Effector memory CD4-positive, alpha-beta T cell (primary cell): ENCODE measurements at places on chromosomes 12 and 14.

GRCh38 chr12:2813214-2814185, 1.0 kb downstream of the ITFG2 start:
- no peak for DNase-seq

GRCh38 chr14:51018521-51018920, 74.2 kb upstream of the PYGL start:
- DNase-seq, result no peak

DNA sequence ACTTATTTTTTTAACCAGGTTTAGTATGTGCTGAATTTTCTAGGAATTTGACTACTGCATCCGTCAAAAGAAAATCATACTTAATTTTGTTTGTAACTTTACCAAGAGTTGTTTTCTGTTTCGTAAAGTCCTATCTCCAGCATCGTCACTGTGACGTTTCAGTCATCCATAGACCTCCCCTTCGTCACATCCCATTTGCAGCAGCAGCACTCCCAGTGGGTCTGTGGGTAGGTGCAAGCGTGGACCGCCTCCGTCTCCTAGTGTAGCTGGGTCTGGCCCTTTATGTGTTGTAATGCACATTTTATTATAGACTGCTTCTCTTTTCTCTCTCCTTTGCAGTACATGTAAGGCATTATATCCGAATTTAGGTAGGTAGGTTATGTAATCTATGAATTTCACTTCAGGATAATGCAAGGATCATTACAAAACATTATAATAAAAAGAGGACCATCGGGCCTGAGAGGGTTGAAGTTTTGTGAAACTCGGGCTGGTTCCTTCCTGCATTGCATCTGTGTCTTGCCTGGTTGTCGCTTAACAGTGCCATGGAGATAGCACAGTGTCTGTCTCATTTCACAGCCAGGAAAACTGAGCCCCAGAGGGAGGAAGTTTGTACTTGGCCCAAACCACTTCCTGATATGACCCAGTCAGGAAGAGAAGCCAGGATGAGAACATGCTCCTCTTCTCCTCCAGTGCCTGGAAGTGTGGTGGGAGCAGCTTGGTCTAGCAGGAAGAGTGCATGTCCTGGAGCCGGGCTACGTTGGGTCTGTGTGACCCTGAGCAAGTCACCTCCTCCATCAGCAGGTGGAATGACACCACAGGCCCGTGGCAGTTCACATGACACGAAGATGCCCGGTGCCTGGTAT, 41.3 kb downstream of the EVL start:
- peak; percentile 47 for DNase-seq

DNA sequence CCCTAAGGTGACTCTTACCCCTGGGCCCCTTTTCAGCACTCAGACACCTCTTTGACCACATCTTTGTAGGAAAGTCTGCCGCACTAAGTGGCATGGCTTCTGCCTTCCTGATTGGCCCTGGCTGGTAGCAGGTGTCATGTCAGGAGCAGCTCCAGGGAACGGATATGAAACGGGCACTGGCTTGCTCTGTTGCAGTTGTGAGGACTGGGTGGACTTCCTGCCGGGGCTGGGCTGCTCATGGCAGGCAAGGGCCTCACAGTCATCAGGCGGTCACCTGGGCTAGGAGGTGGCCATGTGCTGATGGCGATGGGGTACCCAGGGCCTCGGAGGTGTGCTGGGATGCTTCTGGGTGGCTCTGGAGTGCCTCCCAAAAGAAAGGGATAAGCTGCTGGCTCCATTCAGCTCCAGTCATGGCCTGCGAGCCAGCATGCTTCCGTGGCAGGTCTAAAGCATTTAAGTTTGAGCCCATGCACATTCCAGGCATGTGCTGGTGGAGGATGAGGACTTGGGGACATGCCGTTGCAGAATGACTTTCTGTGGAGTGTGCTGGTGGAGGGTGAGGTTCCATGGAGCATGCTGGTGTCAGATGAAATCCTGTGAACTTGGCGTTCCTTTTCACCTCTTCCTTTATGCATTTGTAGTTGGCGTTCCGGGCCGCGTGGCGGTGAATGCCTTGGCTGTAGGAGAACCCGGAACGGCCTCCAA, 77.2 kb downstream of the EP400 start:
- no peak for DNase-seq

GRCh38 chr12:98422812-98423211, 92.6 kb upstream of the TMPO start:
- no peak for DNase-seq

DNA sequence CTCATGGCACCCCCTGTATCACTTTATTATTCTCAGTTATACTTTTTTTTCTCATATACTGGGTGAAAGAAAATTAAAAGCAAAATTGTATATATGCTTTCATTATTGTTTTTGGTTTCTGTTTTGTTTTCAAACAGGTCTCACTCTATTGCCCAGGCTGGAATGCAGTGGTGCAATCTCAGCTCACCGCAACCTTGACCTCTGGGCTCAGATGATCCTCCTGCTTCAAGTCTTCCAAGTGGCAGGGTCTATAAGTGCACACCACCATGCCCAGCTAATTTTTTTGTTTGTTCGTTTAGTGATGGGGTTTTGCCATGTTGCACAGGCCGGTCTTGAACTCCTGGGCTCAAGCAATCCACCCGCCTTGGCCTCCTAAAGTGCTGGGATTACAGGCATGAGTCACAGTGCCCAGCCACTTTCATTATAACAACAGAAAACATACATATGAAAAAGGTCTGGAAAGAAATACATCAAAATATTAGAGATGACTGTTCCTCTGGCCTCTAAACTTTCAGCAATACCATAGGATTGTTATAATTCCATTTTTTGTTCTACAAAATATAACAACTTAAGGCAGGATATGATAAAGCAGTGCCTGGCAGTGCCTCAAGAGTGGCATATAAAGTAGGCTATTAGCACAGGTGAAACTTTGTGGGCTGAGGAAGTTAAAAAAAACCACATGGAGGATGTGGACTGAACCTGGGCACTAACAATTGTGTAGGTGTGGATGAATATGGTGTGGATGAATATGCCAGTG, 5.8 kb upstream of the NTN4 start:
- DNase-seq, result no peak

GRCh38 chr12:118986050-118986449, 4.7 kb downstream of the SRRM4 start:
- DNase-seq, result no peak

GRCh38 chr14:101728367-101728742, 33.2 kb upstream of the PPP2R5C start:
- no peak for DNase-seq

DNA sequence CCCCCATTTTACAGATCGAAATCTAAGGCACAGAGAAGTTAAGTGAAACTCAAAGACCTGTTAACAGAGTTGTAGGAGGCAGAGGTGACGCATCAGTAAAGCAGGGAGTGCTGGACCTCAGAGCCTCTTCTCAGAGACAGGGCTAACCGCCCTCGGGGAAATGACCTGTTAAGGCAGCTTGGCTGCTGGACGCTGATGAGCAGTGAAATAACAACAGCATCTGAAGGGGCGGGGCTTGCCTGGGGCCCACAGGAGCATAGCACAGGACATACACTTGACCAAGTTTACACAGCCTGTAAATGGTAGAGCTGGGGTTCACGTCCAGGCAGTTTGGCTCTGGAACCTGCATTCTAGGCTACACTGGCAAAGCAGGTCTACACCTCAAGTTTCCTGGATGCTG, 39.3 kb downstream of the LRTM2 start:
- DNase-seq, result no peak

DNA sequence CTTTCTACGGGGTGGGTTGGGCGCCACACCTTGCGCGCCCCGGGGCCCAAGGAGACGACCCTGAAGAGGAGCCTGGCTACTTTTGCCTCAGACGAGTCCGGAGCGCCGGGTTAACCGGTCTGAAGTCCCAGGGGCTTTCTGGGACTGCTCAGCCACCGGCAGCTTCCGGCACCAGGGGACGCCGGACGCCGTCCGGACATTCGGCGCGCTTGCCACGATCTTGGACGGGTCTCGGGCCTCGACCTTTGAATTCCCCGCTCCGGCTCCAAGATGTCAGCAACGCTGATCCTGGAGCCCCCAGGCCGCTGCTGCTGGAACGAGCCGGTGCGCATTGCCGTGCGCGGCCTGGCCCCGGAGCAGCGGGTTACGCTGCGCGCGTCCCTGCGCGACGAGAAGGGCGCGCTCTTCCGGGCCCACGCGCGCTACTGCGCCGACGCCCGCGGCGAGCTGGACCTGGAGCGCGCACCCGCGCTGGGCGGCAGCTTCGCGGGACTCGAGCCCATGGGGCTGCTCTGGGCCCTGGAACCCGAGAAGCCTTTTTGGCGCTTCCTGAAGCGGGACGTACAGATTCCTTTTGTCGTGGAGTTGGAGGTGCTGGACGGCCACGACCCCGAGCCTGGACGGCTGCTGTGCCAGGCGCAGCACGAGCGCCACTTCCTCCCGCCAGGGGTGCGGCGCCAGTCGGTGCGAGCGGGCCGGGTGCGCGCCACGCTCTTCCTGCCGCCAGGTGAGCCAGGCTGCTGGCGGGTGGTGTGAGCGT, at the start of gene ACOT4:
Gene ACOT4, plus strand, starts transcription at position 184 of the 760 bp plus-strand sequence. Its CDS starts 87 bp downstream, at position 271.
- DNase-seq, result peak; percentile 27

DNA sequence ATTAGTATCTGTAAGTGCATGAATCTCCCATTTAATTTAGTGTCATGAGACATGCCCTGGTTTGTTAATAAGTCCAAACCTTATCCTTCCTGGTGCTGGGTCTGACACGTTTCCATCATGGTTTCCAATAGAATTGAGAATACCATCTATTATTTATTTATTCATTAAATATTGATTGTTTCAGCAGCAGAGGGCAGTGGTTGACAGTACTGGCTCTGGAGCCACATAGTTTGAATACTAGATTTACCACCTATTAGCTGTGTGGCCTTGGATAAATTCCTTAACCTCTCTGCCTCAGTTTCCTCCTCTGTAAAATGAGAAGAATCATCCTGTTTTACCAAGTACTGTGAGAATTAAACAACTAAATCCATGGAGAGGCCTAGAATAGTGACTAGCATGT, 941 bp upstream of the STAB2 start:
- no peak for DNase-seq

- peak; percentile 58 for DNase-seq
These were observed 7.0 kb upstream of the UBC start for GRCh38 chr12:124921200-124922031.

GRCh38 chr12:103994235-103994634, 28.6 kb downstream of the TDG start:
- DNase-seq, result no peak

- DNase-seq, result peak; percentile 55
These were observed at the start of gene GLIPR1 for GRCh38 chr12:75480469-75480949. GLIPR1 (plus strand) TSS chr12:75480755; CDS start chr12:75480881, 126 bp downstream.

- DNase-seq, result no peak
These were observed 9.9 kb downstream of the CCDC175 start for GRCh38 chr14:59566725-59567124.

- DNase-seq, result no peak
These were observed 6.5 kb downstream of the CLMN start for GRCh38 chr14:95313190-95313589.

DNA sequence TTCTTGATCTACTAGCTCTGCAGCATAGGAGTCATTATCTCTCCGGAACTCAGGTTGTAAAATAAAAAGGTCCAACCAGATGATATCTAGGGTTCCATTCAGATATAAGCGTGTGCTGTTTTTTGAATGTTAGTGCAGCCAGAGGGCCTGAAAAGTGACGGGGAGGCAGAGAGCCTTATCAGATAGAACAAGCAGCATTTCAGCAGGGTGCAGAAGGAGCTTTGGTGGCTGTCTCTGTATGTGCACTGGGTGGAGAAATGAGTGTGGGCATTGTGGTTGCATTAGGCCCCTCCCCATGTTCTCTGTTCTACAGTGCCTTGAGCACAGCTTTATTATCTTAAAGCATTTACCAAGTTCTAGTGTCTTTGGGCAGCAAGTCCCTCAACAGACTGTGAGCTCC, 275.1 kb downstream of the NRXN3 start:
- no peak for DNase-seq

DNA sequence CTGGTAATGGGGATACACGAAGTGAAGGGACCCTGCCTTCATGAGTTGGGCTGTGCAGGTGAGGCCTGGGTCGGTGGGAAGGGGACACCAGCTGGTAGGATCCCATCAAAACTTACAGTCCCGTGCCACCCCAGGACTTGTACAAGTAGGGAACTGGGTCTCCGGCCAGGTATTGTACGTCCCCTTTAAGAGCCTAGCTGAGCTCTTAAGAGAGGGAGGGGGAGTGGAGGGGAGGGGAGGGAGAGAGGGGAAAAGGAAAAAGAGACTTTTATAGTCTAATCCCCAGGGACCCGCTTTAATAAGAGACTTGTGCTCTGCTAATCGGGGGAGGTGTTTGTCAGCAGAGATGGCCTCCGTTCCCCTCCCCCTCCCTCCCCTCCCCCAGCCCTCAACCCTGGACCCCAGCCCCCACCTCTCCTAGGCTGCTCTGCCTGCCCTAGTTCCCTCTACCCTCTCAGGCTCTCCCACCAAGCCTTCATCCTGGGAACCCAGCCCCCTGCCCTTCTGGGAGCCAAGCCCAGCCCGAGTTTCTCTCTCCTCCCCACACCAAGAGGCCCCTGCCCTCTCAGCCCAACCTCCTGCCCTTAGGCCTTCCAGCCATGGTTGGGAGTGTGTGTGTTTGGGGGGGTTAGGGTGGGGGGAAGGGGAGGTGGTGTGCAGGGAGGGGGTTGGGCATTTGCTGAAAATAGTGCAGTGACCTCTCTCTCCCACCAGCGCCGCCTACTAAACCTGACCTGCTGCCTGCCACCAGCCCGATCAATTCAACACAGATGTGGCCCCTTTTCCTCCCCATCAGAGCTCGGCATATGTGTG, 2.6 kb downstream of the GDF11 start:
- no peak for DNase-seq
